Spleen (tissue), 13 donors: ENCODE measurements at places on chromosomes 16 and 17.

DNA sequence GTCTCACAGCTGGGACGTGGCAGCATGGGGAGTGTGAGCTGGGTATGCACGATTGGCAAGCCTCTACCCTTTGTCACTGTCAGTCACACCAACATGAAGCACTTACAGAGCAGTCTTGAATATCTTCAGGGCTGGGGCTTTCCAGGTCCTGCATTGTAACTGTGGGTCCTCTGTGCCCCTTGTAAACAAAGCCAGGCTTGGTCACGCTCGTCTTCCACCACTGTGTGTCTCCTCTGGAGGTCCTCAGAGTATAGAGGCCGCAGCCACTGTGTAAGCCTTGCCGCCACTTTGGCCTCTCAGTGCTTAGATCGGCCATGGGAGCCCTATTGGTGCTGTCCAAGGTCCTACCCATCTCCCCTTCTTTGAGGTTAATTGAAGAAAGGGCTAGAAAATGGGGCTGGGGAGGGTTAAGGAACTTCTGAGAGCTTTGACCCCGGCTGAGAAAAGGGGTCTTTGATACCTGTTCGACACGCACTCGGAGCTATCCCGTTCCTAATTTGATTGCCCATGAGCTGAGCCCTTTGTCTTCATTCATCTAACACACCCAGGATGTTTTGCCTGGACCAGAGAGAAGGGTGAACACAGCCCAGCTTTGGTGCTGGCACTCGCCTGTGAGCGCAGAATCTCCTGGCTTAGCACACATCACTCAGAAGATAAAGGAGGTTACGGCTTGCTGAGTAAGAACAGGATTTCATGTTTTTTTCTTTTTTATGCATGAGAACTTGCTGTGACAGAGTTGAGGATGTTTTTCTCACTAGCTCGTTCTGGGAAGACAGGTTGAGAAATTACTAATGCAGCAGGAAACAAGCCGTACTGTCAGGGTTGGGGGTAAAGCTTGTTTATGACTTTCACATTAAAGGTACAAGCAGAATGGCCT lies 267.9 kb downstream of the CPPED1 start:
- DNase-seq = no peak

- DNase-seq = peak; percentile 72
These were observed 11.3 kb downstream of the TIMM22 start for GRCh38 chr17:1008008-1008761.

- no peak for DNase-seq
These were observed 5.8 kb upstream of the MYO1D start for GRCh38 chr17:32882734-32883133.

GRCh38 chr17:68560966-68561720 lies 40.0 kb downstream of the FAM20A start:
- DNase-seq = no peak
